NCI-H187 (cell line): ENCODE measurements at places on chromosomes 11 and 22.

DNA sequence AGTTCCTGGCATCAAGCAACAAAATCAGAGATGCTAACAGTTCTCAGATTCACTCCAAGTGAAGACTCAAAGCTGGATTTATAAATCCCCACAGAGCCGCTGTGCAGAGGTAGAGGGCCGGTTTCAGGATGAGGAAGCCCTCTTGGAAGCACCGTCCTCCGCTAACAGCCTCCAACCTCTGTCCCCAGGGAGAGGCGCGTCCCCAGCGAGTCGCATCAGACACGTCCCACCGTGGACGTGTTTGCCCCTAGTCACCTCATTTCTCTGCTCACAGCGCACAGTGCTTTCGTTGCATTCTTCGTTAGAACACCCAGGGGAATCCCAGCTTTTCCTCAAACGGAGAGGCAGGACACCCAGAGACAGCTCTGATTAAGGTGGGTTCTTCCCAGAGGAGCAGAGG, 642.9 kb downstream of the BRD1 start:
- no peak for DNase-seq

GRCh38 chr11:102900346-102900745, 25.6 kb upstream of the MMP12 start:
- no peak for DNase-seq

DNA sequence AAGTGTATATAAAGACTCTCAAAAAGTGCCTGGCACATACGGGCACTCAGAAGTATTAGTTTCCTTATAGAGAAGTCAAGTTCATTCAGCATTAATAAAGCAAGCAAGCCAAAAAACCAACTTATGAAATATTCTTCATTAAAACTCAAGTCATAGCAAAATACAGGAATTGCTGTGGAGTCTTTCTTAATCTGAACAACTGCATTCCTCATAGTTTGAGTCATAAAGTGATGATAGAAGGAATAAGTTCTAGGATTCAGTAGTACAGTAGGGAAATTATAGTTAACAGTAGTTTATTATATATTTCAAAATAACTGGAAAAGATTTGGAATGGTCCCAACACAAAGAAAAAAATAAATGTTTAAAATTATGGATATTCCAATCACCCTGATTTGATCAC, 200.3 kb downstream of the C11orf91 start:
- no peak for DNase-seq

GRCh38 chr11:123122852-123123251, 60.9 kb upstream of the HSPA8 start:
- DNase-seq, result no peak

DNA sequence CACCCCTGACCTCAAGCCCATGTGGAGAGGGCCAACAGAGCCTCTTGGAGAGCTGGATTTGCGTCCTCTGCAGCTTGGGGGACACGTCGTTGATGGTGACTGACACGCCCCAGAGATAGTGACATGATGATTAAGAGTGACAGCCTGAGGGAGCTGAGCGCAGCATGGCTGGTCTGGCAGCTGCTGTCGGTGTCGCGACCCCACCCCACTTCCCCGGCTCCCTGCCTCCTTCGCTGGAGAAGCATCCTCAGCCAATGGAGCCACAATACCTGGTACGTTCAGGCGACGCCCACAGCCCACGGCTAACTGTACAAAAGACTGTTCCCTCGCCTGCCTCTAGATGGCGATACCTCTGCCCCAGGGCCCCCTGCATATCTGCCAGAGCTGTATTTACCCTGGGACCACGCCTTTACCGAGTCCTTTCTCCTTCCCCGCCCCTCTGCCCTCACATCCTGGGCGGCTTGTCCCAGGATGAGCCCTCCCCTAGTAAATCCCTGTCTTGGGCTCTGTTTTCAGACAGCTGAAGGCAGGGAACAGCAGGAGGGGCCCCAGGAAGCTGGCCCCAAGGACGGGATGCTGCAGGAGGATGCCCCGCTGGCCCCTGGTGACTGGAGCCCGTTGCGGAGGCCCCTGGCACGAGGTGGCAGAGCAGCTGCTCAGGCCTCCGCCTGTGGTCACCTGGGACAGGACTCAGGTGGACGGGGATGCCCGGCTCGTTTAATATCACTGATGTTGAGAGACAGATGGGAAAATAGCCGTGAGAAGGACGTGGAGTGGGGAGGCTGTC, 90.6 kb downstream of the RPS6KA4 start:
- peak; percentile 6 for DNase-seq

GRCh38 chr11:115518983-115519628, 14.9 kb upstream of the CADM1 start:
- peak; percentile 8 for DNase-seq

DNA sequence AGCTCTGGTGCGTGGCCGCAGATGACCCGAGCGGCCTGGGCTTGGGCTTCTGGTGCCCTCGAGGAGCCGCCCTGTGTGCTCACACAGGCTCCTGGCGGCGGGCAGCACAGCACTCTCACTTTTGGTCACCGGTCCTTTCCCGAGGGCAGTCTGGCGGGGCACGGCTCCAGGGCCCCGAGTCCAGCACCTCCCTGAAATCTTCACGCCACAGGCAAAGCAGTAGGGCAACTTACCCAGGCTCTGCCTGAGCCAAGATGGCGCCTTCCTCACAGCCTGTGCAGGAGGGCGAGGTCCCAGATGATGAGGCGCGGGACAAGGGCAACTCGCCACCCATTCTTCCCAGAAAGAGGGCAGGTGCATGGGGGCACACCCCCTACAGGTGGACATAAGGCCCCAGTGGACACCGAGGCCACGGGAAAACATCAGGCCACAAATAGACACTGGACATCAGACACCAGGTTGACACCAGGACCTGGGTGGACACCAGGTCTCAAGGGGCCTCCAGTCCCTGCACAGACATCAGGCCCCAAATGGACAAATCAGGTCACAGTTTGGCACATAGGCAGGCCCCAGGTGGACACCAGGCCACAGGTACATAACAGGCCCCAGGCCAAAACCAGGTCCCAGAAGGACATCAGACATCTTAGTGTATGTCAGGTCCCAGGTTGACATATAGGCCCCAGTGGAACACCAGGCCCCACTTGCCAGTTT, 57.6 kb upstream of the SEPTIN5 start:
- no peak for DNase-seq

DNA sequence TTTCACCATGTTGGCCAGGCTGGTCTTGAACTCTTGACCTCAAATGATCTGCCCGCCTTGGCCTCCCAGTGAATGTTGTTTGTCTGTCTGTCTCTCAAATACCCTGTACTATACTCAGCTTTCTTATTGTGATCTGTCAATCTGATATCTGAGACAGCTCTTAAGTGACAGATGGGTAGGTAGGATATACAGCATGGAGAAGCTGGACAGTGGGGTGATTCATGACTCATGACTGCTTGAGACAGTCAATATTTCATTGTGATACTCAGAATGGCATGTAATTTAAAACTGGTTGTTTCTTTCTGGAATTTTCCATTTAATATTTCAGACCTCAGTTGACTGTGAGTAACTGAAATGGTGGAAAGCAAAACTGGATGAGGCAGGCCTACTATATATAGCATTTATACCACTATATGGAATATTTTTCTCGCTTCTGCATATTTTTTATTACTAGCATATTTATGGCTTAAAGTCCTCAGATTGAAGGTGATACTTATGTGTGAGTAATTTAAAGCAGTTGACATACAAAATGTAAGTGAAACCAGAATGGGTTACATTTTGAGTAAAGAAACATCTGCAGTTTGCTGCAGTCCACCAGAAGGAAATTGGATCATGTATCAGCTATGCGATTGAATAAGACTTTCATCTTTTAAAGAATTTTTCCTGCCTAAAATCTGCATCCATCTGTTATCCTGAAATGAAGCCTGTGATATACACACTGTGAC, 22.3 kb downstream of the ARHGAP42 start:
- DNase-seq, result no peak

DNA sequence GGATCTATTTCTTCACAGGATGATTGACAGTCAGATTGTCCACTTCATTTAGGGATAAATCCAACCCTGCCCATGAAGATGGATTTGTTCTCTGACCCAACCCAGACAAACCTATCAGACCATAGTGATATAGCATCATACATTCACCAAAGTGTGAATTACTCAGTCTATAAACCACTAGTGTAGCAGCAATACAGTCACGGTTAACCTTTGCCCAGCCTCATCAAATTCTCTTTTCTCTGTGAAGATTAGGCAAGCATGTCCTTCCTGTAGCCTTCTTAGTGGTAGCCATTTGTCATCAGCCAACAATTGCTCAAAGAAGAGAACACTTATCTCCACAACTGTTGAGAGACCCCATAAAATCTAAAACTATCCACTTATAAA, 14.4 kb upstream of the BIRC2 start:
- DNase-seq, result no peak

DNA sequence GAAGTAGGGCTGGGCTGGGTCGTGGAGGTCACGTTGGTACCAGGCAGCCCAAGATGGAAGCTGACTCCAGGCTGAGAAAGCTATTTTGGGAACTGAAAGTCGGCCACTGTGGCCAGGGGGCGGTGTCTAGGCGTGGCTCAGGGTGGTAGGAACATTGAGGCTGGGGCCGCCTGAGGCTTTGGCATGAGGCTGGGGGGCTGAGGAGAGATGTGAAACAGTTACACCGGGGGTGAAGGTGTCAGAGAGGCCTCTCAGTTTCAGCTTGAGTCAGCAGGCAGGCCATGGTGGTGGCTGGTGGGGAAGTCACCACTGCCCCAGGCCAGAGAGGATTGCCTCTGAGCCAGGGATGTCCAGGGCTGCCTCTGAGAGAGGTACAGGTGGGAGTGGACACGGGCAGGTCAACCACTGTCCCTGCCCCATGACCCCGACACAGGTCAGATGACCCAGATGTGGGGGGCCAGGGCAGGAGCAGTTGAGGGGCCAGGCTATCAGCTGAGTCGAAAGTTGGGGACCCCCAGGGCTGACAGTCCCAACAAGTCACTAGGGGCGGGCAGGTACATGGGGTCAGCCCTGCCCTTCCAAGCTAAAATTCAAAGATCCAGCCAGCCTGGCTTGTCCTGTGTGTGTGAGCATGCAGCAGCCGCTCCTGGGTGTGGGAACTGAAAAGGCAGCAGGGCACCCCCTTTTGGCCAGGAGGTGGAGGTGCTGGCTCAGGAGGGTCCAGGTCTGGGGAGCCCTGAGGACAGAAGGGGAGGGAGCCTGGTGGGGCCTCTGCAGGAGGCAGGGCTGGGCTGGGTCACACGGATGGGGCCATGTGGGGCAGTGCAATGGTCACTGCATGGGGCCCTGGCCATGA, 7.2 kb downstream of the KCNK7 start:
- DNase-seq, result no peak

- DNase-seq, result no peak
Measured at GRCh38 chr11:118988280-118988679, 9.7 kb upstream of the CENATAC start.
